ENCODE measurements at places on chromosomes 1 and 21.

GRCh38 chr1:42910985-42911384 lies 47.7 kb downstream of the SLC2A1 start:
- no peak for DNase-seq

DNA sequence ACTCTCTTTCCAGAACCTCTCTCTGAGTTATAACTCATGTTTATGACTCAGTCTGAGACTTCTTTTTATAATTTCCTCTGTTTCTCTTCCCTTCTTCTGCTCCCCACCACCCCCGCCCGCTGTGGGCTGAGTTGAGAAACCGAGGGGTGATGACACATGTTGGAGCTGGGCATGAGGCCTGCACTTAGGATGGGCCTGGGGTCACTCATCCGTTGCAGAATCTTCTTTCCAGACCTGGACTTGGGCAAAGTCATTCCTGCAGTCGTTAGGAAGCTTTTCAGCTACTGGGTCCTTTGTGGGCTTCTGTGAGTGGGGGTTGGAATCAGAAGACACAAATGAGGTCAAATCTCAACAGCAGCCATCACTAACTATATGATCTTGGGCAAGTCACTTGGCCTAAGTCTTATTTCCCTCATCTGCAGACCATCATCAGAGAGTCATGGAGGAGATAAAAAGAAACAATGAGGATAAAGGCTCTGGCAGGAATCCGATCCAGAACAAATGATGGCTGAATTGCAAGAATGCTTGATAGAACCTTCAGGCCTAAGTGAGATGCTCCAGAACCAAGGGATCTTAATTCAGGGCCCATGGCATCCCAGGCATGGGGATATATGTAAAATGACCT lies 53.4 kb downstream of the RPS6KA1 start:
- peak; percentile 66 for DNase-seq

DNA sequence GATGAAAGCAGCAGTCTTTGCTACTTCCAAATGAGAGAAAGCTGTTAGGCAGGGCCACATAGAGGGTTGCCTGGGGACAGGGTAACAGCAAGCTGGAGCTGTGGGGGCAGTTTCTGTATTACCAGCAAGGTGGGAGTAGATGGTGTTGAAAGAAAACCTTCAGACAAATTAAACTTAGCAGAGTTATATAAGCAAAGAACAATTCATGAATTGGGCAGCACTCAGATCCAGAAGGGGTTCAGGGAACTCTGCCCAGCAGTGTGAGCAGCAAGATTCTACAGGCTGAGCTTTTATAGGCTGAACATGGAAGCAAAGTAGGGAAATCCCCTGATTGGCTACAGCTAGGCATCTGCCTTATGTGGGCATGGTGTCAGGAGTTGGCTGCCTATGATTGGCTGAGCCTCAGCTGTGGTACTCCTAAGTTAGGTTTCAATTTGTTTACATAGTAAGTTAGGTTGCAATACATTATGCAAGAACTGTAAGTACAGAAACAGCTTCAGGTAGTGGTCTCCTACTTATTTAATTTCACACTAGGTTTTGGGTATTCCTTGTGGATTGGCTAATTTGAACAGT lies 64.1 kb upstream of the TMPRSS2 start:
- no peak for DNase-seq

- DNase-seq: no peak
Observed at GRCh38 chr1:210315529-210315928, 13.2 kb upstream of the HHAT start.

- peak; percentile 64 for DNase-seq
Observed at GRCh38 chr1:19582318-19582717, 61.8 kb upstream of the NBL1 start.

DNA sequence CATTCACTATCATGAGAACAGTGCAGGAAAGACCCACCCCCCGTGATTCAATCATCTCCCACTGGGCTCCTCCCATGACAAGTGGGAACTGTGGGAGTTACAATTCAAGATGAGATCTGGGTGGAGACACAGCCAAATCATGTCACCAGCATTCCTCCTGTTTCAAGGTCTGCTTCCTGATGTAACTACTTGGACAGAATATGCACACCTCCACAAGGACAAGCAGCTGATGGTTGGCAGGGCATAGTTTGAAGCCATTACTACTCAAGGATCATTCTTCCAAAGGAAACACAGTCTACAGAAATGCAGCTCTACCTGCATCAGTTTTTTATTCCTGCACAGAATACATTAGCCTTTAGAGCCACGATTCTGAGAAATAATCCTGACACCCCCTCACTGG lies 28.5 kb upstream of the RNF2 start:
- DNase-seq: no peak

GRCh38 chr1:66156144-66156543 lies 363.4 kb downstream of the PDE4B start:
- DNase-seq: no peak

DNA sequence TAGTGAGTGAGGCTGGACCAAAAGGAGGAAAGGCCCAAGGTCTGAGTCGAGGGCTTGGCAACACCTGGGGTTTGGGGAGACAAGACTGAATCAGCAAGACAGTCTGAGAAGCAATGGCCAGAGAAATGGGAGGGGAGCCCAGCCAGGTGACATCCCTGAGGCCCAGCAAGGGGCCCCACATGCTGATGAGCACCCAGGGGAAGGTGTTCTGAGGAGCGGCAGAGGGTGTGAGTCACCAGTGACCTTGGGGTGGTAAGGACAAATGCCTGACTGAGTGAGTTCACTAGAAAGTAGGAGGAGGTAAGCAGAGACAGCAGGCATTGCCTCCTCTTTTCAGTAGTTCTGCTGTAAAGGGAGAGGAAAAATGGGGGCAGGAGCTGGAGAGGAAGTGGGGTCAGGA lies 192.4 kb upstream of the GALNT2 start:
- DNase-seq: no peak

GRCh38 chr1:55249646-55250398 lies 34.7 kb upstream of the USP24 start:
- no peak for DNase-seq

- no peak for DNase-seq
Observed at GRCh38 chr21:37855271-37855646, 61.0 kb downstream of the KCNJ6 start.

- no peak for DNase-seq
Observed at GRCh38 chr1:169295425-169295824, 72.2 kb downstream of the NME7 start.

GRCh38 chr1:222712253-222713090 lies at the start of the genes AIDA and BROX:
Gene AIDA (minus strand): TSS chr1:222712491. CDS start chr1:222712317, 174 bp downstream.
Gene BROX (plus strand): TSS chr1:222712564. CDS start chr1:222715700, 3,136 bp downstream.
- DNase-seq: peak; percentile 85

DNA sequence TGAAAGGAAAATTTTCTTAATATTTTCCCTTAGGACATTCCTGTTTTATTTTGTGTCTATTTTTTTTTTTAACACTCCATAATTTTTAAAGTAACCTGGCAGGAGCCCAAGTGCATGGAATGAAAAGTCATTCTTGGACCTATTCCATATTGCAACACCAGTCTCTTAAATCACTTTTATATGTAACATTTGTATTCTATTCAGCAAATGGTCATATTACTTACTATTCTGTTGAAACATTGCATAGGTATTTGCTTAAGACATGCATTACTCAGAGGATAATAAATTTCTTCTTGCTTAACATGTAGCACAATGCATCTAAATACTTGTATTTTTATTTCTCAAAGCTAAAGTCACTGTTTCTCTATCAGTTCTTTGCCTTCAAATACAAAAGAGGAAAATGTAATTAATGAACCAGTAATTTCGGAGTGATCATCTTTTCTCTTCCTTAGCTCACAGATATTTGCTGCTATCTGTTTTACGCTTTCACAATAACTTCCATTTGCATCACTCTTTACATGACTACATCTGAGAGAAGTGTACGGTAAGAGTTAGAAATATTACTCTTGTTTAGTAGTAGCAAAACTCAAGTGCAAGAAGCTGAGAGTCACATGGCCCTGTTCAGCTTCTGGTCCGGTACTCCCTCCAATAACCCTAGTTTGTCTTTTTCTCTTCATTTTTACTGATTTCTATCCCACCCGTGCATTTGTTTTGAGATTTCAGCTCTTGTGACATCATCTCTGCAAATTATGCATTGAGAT lies 394.8 kb downstream of the USP25 start:
- no peak for DNase-seq

DNA sequence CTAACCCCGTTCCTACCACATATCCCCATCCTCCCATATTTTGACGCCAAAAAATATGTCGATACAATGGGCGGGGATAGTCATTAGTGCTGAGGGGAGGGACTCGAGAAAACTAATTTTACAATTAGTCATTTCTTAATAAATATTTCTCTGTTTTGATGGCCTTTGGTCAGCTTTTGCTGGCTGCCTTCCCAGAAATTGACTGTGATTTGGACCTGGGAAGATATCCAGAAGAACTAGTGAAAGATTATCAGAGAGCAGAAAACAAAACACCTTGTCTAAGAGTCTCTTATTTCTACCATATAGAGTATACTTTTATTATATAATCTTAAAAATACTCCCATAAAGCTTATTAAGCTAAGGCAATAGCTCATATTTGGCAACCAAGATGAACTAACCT lies 247.6 kb downstream of the MRPL39 start:
- DNase-seq: no peak

- DNase-seq: peak; percentile 21
Observed at GRCh38 chr1:193479187-193479586, 292.8 kb upstream of the B3GALT2 start.

- DNase-seq: no peak
Observed at GRCh38 chr21:25487046-25487594, 120.2 kb downstream of the MRPL39 start.

DNA sequence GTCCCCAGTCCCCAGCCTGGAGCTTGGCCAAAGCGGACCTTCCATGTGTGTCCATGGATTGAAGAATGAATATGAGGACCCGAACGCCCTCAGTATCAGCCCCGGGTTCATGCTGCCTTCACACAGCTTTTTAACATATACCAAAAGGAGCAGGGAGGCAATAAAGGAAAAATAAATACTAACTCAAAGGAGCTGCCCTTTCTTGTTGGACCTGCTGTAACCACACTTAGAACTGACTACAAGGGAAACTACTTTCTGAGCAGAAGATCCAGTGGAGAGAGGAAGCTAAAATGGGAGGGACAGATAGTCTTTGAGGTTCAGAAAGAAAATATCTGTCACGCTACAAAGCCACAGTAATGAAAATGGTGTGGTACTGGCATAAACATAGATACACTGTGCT lies 48.6 kb downstream of the CNN3 start:
- no peak for DNase-seq
